ENCODE measurements at places on chromosomes 1 and 21.
A peak's percentile ranks its signal among the peaks of the same experiment; 100 is the strongest.

DNA sequence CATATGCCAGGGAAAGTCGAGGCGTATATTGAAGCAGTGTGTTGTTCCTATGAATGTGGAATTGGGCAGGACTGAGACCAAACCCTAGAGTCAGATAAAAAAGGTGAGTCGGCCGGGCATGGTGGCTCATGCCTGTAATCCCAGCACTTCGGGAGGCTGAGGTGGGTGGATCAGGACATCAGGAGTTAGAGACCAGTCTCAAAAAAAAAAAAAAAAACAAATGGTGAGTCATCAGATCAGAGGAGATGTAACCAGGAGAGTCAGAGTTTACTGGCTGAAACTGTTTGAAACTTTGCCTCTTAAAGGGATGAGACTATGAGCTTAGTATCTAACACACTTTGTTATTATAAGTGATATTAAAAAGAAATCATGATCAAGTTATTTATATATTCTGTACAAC, 26.4 kb upstream of the SYCP1 start:
- DNase-seq = peak; percentile 22

DNA sequence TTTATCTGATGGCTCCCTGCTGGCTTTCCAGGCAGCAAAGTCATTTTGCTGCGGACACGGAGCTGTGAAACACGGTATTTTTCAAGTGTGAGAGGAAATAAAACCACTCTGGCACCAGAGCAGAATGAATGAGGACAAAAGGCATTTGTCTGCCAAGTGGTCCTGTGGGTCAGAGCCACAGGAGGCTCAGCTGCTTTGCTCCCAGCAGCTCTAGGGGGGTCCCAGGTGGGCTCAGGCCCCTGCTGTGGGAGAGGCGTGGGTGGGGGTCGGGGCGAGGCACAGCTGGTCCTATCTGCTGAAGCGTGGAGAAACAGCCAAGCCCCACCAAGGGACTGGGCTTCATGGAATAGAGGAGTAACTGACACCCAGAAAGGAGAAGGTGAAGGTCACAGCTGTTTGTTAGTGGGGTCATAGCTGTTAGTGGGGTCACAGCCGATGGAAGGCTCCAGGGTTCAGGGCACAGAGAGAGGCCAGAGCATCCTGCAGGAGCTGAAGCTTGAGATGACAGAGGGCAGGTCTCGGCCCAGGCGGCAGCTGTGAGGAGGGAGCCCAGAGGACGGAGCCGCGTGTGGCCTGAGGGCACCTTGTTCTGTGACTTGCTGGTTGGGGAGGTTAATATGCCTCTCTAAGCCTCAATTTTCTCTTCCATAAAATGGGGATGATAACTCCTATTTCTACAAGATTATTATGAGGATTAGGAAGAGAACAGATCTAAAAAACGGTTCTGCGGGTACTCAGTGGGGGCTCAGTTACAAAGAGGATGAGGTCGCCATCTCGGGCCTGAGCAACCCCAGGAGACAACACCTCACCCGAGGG, 7.1 kb downstream of the KIF17 start:
- DNase-seq = no peak

DNA sequence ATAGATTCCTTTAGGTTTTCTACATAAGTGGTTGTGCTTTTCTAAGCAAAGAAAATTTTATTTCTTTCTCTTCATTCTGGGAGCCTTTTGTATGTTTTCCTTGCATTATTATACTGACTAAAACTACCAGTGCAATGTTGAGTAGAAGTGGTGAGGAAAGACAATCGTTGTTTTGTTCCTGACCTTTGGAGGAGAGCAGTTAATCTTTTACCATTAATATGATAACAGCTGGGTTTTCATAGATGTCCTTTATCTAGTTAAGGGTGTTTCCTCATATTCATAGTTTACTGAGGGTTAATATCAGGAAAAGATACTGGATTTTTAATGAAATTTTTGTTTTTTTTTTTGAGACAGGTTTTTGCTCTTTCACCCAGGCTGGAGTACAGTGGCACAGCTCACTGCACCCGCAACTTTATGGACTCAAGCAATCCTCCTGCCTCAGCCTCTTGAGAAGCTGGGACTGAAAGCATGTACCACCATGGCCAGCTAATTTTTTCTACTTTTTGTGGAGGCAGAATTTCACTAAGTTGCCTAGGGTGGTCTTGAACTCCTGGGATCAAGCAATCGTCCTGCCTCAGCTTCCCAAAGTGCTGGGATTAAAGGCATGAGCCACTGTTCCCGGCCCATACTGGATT, 9.0 kb upstream of the KCTD3 start:
- DNase-seq = no peak

DNA sequence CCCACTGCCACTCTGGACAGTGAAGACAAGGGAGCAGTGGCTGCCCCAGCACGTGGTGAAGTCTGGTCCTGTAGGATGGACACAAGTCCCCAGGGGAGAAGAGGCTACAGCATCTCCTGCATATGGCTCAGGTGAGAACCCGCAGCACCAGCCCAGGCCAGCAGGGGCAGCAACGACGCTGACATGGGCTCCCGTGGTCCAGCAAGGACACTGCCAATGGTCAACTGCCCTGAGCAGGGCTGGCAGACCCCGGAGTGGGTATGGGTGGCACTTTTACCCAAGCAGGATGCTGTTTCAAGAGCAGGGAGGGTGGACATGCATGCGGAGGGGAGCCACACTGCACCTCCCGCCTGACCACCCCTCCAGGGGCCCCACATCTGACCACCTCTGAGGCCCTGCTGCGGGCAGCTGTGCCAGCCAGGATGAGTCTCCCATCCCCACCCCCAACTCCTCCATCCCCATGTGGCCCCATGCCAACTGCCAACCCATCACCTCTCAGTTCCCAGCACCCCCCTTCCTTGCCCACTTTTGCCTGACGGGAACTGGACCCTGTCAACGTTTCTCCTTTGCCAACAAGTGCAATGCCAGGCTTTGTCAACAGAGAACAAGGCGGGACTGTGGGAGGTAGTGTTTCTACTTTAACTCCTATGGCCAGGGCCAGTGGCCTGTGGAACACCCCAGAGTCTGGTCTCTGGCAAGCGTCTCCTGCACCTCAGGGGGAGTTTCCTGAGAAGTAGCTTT, 8.6 kb downstream of the MORN1 start:
- DNase-seq = peak; percentile 56
